ENCODE measurements at places on chromosomes 5 and 9.

- no peak for DNase-seq
These were observed 95.4 kb upstream of the ANXA1 start for GRCh38 chr9:73056245-73056644.

GRCh38 chr5:108141676-108142075, 240.2 kb downstream of the FBXL17 start:
- no peak for DNase-seq

DNA sequence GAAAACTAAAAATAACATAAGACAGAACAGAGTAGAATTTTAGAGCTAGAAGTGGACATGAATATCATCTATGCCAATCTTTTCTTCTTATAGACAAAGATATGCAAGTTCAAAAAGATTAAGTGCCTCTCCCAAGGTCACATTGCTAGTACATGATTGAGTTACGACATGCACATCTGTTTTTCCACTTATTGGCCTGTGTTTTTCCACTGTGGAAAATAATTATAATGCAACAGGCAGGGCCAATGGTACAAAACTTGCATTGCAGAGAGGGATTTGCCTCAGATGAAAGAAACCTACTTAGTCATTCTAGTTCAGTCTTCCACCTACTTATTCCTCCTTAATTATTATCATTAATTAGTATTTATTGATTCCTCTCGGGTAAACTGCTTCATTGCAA, 407.8 kb upstream of the SGCD start:
- DNase-seq = no peak

DNA sequence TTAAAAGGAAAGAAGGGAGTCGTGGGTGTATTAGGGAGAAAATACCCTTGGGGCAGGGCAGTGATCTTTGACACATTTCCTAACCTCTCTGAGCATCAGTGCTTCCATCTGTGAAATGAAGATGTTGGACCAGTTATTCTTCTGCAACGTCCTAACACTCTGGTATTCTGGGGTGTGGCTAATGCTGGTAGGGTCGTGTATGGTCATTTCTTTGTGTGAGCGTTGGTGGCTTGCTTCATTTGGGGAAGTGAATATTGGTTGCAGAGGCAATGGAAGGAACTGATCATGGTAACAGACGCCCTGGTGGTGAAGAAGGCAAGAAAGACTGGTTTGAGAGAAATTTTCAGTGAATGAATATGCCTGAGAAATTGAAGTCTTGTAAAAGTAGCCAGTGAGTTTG, 67.9 kb upstream of the TTC23L start:
- no peak for DNase-seq

GRCh38 chr9:95820074-95820473, 55.4 kb upstream of the ERCC6L2 start:
- DNase-seq = no peak

DNA sequence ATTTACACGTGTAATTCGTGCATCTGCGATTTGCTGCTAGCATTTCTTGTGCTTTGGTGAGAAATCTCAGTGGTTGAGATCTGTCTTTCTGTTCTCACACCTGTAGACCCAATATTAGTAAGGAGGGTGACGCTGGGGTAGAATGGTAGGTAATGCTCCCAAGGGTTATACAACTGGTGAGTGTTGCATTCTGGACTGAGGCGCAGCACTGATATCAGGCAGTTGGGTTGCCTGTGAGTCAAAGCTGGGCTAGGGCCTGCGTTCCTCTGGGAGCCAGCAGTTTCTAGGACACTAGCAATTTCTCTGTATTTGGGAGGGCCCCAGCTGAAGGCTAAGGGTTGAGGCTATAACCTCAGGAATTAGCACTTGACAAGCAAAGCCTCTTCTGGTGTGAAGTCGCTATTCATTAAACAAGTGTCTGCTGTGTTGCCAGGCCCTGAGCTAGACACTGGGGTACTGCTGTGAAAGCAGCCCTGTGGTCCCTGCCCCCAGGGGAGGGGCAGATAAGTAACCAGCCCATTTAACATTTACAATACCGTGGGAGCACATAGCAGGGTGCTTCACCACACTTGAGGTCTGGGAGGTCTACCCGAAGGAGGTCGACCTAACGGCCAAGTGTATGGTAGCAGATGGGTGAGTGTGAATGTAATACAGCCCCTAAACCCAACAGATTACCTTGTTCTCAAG, 28.7 kb downstream of the LARP1 start:
- no peak for DNase-seq

- DNase-seq = peak; percentile 58
These were observed 825.0 kb downstream of the TLR4 start for GRCh38 chr9:118529210-118529609.

- DNase-seq = no peak
These were observed 2.8 kb downstream of the ACO1 start for GRCh38 chr9:32387256-32387655.

GRCh38 chr9:88995627-88996026, 4.4 kb downstream of the S1PR3 start:
- no peak for DNase-seq

- no peak for DNase-seq
These were observed 6.5 kb downstream of the ZNF462 start for GRCh38 chr9:106869458-106869857.

DNA sequence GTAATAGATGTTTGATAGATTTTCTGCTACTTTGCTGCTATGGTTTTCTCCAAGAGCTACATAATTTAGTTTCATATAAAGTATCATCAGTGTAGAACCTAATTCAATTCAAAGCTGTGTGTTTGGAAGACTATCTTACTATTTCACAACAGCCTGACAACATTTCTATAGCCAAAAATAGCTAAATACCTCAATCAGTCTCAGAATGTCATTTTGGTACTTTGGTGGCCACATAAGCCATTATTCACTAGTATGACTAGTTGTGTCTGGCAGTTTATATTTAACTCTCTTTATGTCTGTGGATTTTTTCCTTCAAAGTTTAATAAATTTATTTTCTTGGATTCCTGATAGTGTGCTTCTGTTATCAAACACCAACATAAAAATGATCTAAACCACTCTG, 35.1 kb upstream of the CCDC152 start:
- no peak for DNase-seq

GRCh38 chr9:78015241-78015640, 16.4 kb downstream of the GNAQ start:
- DNase-seq = no peak

- DNase-seq = no peak
These were observed 58.9 kb downstream of the PLPPR1 start for GRCh38 chr9:101087426-101087825.

DNA sequence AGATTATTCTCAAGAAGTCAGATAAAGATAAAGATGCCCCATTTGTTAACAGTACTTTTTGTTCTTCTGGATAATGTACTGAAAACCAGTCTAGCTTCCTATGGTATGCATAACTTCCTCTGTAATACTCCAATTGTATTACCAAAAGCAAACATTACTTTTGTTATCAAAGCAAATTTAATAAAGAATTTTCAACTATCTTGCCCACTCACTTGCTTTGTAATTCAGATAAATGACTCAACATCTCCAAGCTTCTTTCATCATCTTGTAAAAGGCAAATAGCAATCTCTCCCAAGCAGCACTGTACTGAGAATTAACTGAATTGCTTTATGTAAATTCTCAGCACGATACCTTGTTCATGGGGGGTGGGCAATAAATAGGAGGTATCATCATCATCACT, 98.3 kb downstream of the NFIB start:
- peak; percentile 15 for DNase-seq

DNA sequence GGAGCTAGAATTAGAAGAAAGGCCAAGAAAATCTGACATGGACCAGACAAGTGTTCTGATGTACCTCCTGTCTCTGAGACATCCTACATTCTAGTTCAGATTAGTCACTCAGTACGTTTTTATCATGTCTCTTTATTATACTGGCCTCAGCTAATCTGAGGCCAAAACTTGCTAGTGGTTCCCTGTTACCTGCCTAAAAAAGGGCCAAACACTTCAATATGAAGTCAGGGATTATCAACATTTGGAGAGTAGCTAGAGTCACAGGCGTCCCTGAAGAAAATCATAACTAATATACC, 587.4 kb downstream of the PRELID2 start:
- DNase-seq = peak; percentile 23

DNA sequence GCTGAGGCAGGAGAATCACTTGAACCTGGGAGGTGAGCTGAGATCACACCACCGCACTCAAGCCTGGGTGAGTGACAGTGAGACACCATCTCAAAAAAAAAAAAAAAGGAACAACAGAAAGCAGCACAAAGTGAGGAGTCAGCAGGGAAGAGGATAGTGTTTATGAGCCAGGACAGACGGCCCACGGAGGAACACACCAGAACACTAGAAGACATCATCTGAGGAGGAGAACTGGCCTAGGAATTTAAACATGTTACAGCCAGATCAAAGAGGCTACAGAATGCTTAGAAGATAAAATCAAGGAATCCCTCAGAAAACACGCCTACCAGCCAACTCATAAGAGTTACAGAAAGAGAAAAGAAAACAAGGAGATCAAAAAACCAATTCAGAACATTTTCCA, 12.2 kb downstream of the UBAC1 start:
- DNase-seq = no peak

DNA sequence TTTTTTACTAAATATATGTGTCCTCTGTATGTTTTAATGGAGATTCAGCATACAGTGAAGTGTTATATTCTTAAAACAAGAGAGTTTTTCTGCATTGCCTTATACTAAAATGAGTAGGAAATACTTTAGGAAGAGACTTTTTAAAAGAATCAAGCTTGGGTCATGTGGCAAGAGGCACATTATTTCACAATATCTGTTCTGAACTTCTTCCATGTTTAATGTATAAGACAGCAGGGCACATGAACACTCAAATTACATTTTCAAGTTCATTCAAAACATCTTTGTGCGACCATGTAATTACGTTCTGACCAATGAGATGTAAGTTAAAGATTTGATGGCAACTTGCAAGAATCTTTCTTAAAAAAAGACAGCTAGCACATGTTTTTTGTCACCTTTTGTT, 1055.9 kb downstream of the NR2F1-AS1 start:
- DNase-seq = no peak

GRCh38 chr9:135774239-135774747, 72.3 kb downstream of the KCNT1 start:
- no peak for DNase-seq

DNA sequence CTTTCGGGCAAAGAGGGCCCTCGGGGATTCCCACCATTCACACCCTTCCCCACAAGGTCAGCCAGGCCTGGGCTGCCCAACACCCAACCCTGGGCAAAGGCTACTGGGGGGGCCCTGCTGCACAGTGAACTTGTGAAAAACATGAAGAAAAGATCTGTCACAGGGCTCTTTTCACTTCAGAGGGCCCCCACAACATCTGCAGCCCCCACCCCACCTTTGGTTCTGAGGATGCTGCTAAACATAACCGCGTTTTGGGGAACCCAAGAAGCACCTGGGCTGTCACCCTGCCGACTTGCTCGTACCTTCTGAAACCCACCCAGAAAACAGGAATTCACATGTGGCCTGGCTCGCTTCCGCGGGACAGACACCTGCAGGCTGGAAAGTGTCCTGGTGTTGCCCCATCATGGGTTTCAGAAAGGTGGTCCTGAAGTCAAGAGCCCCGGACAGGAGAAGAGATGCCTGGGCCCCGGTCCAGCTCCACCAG, 29.3 kb downstream of the B4GALT1 start:
- DNase-seq = no peak

DNA sequence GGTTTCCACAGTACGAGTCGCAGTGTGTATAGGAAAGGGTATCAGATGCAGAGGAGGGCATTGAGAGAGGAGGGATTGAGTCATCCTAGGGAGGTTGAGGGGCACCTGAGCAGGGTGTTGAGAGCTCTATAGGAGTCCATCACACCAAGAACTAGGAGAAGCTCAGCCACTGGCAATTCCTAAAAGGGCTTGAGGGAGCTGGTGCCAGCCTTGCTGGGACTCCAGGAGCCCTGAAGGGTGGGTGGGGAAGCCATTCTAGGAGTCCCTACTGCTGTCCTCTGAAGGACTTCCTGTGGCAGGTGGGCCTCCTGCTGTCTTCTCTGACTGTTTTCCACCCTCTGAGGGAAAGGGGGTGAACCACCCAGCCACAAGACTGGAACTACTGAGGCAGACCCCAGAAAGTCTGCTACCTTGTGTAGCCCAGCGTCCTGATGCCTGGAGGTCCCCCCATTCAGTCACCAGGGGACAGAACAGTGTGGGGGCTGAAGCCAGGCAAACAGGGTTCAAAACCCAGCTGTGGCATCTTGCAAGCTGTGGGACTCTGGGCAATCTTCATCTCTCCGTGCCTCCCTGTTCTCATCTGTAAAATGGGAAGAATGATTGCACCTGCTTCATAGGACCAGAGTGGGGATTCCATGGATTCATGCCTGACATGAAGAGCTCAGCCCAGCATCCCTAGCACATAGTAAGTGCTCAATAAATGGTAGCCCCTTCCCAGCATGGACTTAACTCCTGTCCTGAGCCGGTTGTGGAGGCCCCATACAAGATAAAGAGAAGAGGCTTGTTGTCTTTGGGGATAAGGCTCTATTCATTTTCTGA, 149.5 kb downstream of the C9orf50 start:
- no peak for DNase-seq

DNA sequence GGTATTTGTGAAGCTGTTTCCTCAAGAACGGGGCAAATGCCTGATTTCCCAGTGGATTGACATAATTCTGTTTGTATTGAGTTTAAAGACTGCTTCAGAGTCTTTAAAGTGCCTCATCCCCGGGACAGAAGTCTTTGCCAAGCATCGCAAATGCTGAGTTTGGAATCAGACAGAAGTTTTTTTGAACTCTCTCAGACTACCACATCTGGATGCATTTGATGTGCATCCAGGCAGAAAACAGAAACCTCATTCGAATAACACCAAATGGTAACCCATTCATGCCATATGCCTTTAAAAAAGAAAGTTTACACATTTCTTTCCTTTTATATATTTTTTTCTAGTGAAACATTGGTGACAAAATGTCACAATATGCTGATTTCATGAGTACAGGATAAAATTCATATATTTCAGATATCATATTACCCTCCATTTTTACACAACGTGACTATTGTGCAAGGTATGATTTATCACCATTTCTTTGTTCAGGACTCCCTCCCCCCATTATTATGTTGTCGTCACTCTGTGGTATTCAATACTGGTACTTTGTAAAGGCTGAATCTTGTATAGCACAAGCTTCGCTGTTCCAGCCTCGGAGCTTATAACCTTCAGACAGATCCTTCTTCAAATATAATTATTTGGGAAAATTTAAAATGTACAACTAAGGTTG, 91.1 kb downstream of the ZNF608 start:
- peak; percentile 29 for DNase-seq
